ENCODE measurements at places on chromosomes 2 and 18. TPM values are rescaled to one million over a fixed set of nuclear protein-coding genes. Genes with fewer than 3 reads are reported as not detected.

- DNase-seq: no peak
Measured at GRCh38 chr2:74849228-74849892, 15.4 kb downstream of the HK2 start.

DNA sequence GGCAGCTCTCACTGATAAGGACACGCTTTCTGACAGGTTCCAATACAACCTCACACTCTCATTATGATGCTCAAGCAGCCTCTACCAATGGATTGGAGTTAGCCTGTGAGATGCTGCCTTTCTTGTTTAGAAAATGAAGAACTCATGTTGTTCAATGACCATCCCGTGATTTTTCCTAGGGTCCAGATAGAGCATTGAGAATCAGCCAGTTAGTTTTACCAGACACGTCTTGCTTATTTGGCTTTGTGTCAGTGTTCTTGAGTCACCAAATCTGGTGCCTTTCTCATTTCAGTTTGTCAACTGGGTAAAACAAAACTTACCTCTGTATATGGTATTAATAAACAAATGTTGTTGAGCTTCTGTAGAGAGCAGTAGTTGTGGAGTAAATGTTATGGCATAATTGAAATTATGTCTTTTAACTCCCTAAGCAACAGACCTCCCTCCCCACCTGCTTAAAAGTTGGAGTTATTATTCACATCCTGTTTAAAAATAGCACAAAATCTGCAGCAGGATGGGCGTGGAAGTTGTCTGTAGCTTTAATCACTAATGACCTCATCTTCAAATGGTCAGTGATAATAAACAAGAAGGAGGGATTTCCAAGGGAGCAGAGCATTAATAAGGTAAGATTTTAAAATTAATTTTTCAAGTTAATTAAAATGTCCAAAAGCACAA is 167.3 kb downstream of the HRH4 start:
- no peak for DNase-seq

GRCh38 chr2:237235383-237236095 is 149.8 kb downstream of the COPS8 start:
- no peak for DNase-seq

GRCh38 chr2:150885236-150885635 is 376.4 kb downstream of the RBM43 start:
- no peak for DNase-seq

DNA sequence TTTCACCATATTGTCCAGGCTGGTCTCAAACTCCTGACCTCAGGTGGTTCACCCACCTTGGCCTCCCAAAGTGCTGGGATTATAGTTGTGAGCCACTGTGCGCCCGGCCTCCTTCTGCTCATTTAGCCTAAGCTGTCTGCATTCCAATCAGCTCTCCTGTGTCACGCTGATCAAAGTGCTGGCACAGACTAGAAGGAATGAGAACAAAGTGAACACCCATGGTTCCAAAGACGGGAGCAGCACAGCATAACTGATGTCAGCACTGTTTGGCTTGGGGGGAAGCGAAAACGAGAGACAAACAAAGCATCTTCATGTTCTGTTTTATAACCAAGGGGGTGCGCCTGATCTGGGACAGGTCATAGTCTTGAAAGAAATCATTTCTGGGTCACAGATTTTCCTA is 43.3 kb downstream of the DIPK1C start:
- no peak for DNase-seq

- no peak for DNase-seq
Measured at GRCh38 chr2:39689272-39689841, 23.6 kb downstream of the TMEM178A start.

DNA sequence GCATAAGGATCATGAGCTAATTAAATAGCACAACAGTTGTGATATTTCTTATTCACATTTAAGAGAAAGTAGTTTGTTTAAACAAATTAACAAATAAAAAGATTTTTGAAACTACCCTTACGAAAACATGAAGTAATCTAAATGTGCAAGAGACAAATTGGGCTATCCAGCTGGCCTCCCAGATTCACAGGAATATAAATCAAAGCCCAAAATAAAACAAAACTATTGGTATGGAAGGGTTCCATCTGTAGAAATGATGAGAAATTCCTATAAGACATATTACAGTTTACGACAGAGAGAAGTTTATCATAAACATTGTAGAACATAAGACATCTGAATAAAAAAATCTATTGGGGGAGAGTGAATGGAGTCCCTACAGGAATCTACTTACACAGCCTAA is 1125.1 kb downstream of the TDRD15 start:
- no peak for DNase-seq

- no peak for DNase-seq
Measured at GRCh38 chr2:204673877-204674276, 128.6 kb downstream of the PARD3B start.

FAM228A gene
- total RNA-seq: 1.5 TPM

SERPINB2 gene
- total RNA-seq: not detected

GRCh38 chr18:54829856-54830255 is 1.6 kb downstream of the RAB27B start:
- DNase-seq: no peak

DIPK1C gene
- total RNA-seq: not detected

HRH4 gene
- total RNA-seq: not detected

- no peak for DNase-seq
Measured at GRCh38 chr2:235091421-235091820, 139.6 kb downstream of the SH3BP4 start.

- no peak for DNase-seq
Measured at GRCh38 chr18:53883771-53884170, 340.7 kb downstream of the MBD2 start.

DNA sequence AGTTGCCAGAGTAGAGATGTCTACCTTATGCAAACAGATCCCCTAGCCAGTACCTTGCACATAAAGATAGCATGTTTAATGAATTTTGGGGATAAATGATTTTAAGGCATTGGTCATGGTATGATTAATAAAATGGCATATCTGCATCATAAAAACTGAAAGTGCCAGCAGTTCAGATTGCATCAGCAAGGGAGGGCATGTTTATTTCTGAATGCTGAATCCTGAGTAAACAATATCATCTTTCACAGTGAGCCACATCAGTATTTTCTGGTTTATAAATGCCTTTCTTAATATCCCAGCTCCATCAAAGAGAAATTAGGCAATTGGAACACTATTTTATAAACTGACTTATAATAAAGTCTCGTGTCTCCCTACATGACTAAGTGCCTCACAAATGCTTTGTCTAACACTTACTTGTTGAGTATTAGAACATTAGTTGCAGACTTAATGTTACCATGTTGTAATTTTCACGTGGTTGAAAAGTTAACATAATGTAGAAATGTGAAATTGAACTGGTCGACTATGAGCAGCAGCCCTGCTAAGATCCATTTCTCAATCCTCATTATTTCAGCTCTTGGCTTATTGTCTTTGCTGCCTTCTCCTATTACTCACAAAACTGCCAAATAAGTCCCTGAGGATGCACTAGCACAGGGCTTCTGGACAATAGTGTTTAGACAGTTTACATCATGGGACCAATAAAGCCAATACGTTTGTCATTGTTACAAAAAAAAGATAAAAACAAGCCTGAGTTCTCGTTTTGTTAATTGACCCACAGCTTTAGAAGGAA is 48.0 kb downstream of the LANCL1 start:
- DNase-seq: no peak
